ENCODE measurements at places on chromosomes 5 and 9. TPM values are rescaled to one million over a fixed set of nuclear protein-coding genes. Genes with fewer than 3 reads are reported as not detected.

NR2F1-AS1 gene
- total RNA-seq, result 25.6 TPM

LURAP1L gene
- 13.9 TPM for total RNA-seq

CDC42SE2 gene
- 17.0 TPM for total RNA-seq

OCLN gene
- total RNA-seq, result 1.9 TPM

TAF11L7 gene
- not detected for total RNA-seq

SNCB gene
- not detected for total RNA-seq

RMRP gene
- total RNA-seq, result 18,238 TPM

Measured in posterior vena cava (tissue), 2 donors.